ENCODE measurements at places on chromosomes 1 and 21.

- DNase-seq: no peak
These were observed 394.4 kb downstream of the PTPRU start for GRCh38 chr1:29630756-29631155.

DNA sequence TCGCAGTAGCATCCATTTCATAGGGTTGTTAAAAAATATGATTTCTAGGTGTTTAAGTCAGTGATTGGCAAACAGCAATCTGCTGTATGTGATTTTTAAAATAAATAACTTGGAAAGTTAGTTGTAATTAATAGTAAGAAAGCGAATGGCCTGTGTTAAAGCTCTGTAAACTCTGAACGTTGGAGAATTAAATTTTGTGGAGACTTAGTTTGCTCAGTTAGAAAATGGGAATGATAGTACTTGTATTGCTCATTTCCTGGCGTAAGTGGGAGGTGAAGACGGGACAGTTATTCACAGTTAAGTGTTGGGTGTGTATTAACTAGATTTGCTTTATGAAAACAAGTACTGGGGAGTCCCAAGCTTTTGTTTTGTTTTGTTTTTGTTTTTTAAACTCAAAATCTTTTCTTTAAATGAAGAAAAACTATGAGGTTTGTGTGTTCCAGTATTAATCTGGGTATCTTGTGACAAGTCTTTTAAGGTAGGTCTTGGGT, 995 bp downstream of the CACYBP start:
- no peak for DNase-seq

GRCh38 chr1:145980457-145980994, 15.9 kb downstream of the TXNIP start:
- DNase-seq: no peak

GRCh38 chr1:191582169-191582568, 576.1 kb upstream of the RGS18 start:
- no peak for DNase-seq

GRCh38 chr1:32073299-32074229, 825 bp downstream of the TMEM39B start:
- DNase-seq: peak; percentile 94

DNA sequence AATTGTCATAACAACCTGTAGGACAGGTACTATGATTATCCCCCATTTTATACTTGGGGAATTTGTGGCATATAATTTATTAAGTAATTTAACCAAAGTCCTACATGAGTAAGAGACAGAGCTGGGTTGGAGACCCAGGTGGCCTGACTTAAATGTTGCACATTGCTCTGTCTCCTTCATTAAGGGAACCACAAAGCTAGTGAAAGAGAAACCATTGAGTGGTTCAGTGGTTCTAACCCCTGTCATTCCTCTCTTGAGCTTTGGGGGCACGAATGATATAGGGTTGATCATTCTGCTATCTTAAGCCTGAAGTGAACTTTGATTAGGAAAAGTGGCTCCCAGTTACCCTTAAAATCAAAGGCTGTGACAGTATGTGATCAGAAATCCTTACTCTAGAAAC, 5.3 kb upstream of the MAP3K7CL start:
- no peak for DNase-seq

- DNase-seq: no peak
These were observed 122.9 kb downstream of the LACTBL1 start for GRCh38 chr1:22849770-22850169.

- DNase-seq: no peak
These were observed 4.7 kb upstream of the ECE1 start for GRCh38 chr1:21295002-21295401.

DNA sequence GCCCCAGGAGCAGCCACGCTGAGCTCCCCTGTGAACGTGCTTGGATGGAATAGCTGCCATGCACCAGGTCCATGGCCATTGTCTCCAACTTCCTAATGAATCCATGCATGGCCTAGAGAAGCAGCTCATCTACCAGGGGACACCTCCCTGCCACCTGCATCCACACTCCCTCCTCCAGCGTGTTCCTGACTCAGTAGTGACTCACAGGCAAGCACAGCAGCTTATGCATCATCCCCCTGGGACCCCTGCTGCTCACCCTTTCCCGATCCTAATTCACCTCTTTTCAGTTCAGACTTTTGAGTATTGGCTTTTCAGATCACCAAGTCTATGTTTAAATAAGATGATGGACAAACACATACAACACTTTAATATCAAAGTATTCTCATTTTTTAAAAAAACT, 39.9 kb upstream of the TADA1 start:
- DNase-seq: no peak

- no peak for DNase-seq
These were observed 191.6 kb downstream of the PTPRC start for GRCh38 chr1:198830412-198830811.

- DNase-seq: no peak
These were observed 74.8 kb upstream of the SIM2 start for GRCh38 chr21:36624105-36624504.

- DNase-seq: no peak
These were observed 31.6 kb upstream of the RPTN start for GRCh38 chr1:152190589-152190988.

DNA sequence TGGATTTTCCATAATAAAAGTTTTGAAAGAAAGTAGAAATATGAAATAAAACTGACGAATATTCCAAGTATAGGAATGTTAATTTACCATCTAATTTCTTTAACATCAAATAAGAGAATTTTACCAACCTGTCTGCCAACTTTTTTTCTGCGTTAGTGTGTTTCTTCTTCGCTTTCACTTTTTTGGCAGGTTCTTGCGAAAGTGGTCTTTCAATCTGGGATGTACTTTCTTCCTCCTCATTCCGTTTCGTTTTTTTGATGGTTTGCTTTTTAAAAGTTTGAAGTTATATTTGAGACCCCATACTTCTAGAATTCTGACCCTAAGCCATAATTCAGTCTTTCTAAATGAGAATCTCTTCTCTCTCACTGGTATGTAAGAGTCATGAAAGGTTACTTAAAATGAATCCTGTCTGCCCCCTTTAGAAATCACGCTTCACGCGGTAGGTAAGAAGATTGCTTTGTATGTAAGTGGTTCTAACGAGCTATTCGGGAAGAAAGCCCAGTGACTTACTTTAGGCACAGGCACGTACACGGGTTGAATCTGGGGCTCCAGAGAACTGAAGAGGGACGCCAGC, 580 bp downstream of the RBM34 start:
- DNase-seq: no peak

DNA sequence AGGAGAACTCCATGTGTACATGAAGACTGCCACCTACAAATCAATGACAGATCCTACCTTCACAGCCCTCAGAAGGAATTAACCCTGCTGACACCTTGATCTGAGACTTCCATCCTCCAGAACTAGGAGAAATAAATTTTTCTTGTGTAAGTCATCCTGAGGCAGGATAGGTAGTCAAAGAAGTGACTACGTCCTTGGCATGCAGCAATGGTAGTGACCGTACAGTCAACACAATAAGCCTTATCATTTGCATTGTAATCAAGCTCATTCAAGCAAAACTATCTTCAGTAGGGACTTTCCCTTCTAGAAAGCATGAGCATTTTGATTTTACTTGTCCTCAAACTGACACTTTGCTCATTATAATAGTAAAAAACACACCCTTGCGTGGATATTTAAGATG, 64.0 kb upstream of the KCNK1 start:
- no peak for DNase-seq

- peak; percentile 45 for DNase-seq
These were observed 154.0 kb downstream of the PSMG1 start for GRCh38 chr21:39029086-39029755.

DNA sequence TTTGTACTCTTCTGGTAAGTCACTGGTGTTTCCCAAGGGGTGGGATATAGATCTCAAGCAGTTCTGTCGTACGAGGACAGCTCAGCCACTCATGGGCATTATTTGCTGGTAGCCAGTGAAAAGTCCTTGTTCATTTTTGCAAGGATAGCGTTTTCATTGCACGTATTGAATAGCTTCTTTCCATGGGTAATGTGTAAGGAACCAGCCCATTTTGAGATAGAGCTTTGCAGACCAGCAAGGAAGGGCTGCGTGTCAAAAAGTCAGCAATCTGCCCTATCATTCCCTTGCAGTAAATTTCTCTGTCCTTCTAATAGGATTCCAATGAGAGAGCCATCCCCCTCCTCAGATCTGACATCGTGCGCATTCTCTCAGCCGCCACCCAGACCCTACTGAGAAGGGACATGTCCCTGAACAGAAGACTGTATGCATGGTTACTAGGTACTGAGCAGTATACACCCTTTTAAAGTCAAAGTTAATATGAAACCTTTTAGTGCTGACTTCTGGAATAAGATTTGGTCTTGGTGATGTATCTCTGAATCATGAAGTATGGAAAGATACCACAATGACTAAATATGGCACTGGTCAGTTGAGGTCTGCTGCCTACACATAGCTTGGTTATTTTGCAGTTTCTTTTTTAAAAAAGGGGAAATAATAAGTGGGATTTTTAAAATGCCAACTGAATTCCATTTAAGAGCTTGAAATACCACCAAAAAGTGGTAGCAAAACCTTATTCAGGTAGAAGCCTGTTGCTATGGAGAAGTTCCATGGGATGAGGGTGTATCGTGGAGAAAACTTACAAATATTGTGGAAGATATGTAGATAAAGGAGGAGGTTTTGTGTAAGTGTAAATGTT, 55.3 kb downstream of the DOP1B start:
- DNase-seq: no peak

DNA sequence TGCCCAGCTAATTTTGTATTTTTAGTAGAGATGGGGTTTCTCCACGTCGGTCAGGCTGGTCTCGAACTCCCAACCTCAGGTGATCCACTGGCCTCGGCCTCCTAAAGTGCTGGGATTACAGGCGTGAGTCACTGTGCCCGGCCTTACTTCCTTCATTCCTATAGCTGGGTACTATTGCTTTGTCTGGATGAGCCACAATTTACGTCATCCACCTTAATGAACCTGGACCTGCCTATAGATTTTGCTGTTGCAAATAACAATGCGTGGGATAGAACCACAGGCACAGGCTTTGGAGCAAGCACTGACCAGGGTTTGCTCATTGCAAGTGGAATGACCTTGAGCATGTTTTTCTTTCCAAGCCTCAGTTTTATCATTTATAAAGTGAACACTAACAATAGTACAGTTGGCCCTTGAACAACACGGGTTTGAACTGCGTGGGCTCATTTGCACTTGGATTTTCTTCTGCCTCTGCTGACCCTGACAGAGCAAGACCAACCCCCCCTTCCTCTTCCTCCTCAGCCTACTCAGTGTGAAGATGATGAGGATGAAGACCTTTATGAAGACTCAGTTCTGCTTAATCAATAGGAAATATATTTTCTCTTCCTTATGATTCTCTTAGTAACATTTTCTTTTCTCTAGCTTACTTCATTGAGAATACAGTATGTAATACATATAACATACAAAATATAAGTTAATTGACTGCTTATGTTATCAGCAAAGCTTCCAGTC, 33.3 kb upstream of the BECN2 start:
- DNase-seq: no peak

DNA sequence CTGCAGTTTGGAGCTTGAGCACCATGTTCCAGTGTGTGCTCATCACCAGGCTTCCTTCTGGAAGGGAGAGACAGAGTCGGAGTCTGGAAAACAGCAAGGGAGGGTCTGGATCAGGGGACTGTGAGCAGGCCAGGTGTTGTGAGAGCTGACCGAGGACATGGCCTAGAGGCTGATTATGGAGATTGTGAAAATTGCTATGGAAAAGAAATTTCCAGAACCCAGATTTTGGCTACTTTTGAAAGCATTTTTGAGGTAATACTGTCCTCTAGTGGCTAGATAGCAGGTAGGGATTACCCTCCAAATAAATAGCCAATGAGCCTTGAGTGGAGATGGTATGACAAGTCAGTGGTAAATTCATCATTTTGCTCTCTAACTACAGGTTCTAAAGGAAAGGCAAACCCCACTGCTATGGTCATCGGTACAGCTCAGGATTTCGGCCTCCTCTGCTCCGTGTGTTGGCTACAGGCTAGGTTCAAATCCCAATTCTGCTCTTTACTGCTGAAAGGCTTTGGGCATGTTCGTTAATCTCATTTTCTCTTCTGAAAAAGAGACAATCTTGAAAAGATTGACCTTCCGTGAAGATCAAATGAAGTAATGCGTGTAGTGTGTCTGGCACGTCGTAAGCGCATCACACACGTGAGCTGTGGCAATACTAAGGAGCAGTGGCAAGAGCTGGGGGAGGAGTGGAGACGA, 1.0 kb upstream of the HAO2 start:
- peak; percentile 4 for DNase-seq

- DNase-seq: no peak
These were observed 77.6 kb downstream of the DDX20 start for GRCh38 chr1:111833334-111833733.

- DNase-seq: no peak
These were observed 30.9 kb downstream of the SNAP47 start for GRCh38 chr1:227766015-227766634.

DNA sequence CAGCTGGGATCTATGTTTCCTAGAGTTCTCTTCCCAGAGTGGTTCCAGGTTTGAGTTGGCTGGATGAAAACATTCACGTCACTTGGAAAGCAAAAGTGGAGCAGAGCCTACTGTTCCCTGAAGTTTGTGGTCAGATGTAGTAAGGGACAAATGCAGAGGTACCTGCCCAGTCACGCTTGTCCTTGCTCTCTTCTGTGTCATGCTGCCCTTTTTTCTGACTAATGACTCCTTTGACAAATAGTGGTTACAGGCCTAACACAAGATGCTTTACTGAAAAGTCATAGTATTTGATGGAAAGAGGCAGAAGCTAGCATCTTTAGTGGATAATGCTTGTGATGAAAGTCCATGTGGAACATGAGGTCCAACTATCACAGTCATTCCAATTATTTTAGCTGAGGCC, 881.4 kb upstream of the B3GALT2 start:
- DNase-seq: no peak

- no peak for DNase-seq
These were observed 14.4 kb downstream of the LMNA start for GRCh38 chr1:156128654-156129597.

- no peak for DNase-seq
These were observed 35.5 kb downstream of the SDCCAG8 start for GRCh38 chr1:243291292-243291691.

DNA sequence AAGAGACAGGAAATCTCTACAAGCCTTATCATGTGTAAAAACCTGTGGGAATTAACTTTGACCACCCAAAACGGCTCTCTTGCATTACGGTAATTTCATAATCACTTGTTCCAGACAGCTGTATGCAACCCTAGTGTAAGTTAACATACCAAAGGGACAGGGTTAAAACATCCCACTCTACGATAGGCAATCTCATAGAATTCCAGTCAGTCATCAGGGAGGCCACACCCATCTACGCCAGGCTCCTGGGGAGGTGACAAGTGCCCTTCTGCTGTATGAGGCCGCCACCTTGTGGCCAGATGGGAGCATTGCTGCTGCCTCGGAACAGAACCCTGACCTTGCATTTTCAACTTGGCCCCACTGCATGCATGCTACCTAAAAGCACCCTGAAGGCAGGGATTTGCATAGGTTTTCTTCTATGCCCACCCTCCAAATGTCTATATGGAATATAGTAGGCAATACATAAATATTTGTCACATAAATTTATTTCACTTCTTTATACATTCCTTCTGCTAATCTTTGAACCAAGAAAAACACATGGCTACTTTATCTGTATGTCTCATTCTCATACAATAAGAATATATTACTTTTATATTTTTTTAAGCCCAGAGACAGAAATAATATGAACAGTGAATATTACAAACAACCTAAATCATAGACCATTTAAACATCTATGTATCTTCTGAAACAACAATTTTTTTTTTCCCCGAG, 12.6 kb downstream of the HSF2BP start:
- DNase-seq: peak; percentile 84
